ENCODE measurements at places on chromosomes 6 and 20.
A peak's percentile ranks its signal among the peaks of the same experiment; 100 is the strongest.

DNA sequence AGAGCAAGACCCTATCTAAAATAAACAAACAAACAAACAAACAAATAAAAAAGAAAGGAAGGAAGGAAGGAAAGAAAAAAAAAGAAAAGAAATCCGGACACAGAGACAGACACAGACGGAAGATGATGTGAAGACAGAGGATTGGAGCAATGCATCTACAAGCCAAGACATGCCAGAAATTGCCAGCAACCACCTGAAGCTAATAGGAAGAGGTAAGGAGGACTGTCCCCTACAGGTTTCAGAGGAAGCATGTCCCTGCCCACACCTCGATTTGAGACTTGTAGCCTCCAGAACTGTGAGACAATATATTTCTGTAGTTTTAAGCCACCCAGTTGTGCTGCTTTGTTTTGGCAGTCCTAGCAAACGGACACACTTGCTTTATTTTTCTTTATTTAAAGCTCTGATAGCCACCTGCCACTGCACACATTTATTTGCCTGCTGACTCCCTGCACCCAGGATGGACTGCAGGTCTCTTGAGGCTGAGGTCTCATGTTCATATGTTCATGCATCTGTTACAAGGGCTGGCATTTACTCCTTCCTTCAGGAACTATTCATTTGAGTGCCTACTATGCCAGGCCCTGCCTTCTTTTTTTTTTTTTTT lies 20.7 kb upstream of the ZMYND8 start:
- DNase-seq = no peak

DNA sequence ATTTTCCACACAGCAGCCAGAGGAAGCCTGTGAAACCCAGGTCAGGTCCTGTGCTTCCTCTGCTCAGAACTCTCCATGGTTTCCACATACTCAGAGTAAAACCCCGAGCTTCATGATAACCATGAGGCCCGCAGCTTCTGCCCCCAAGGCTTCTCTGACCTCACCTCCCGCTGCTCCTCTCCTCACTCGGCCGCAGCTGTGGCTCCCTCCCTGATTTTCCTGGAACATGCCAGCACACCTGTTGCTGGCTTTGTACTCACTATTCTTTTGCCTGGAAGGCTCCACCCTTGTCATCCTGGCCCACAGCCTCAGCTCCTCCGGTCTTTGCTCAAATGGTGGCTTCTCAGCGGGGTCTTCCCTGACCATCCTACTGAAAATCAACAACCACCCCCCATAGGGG lies 341.7 kb downstream of the PREX1 start:
- DNase-seq = no peak

GRCh38 chr6:134343066-134343465 lies 25.2 kb upstream of the SGK1 start:
- DNase-seq = no peak

GRCh38 chr6:131305037-131305850 lies 170.0 kb downstream of the AKAP7 start:
- no peak for DNase-seq

DNA sequence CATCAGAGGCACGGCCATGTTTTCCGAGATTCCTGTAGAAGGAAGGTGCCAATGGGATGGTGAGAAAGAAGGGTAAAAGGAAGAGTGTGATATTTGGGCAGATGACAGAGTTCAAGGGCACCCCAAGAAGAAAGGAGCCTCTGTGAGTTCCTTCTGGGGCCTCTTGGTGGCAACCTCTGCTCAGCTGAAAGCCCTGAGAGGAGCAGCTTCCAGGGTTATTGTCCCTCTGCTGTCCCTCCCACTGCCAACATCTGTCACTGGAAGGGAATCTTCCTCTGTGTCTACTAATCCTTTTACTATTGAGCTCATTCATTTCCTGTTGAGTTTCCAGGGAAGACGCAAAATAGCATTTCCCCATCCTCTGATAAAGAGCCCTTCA lies 40.0 kb upstream of the KCNK16 start:
- DNase-seq = peak; percentile 70

GRCh38 chr6:148325316-148326068 lies 17.1 kb upstream of the SASH1 start:
- DNase-seq = peak; percentile 42

DNA sequence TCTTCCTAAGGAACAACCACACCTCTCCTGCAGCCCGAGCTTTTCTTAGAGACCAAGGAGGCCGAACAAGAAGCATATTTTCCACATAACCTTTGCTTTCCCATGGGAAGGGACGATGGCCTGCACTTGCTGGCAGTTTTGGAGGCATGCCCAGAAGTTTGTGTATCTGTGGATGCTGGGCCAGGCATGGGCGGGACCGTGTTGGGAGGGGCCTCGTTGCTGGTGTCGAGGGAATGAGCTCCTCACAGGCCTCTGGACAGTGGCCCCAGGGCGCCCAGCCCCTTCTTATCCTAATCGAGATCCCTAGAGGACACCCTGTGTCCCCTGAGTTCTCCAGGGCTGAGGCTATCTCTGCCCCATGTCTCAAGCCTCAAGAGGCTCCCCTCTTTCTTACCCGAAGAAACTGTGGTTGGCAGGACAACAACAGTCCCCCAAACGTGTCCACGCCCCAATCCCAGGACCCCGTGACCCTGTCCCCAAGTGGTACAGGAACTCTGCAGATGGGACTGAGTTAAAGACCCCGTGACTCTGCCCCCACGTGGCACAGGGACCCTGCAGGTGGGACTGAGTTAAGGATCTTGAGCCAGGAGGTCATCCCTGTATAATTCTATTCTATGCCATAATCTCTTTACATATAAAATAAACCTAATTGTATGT lies 99.5 kb upstream of the BHLHE23 start:
- DNase-seq = peak; percentile 44

DNA sequence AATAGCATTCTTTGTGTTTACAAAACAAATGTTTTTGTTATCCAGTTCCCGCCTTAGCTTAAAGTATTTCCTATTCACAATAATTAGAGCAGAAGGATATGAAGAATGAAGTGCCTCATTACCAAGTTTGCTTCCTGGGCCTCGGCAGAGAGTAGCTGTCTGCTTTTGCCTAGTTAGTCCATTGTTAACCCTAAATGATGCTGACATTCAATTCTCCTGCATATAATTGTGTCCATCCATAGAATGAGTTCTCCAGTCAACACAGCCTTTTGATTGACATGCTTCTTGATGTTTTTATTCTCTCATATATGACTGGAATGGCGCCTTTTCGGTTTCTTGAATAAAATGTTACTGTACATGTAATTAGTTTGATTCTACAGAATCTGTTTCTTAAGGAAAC lies 100.9 kb downstream of the MYB start:
- no peak for DNase-seq

DNA sequence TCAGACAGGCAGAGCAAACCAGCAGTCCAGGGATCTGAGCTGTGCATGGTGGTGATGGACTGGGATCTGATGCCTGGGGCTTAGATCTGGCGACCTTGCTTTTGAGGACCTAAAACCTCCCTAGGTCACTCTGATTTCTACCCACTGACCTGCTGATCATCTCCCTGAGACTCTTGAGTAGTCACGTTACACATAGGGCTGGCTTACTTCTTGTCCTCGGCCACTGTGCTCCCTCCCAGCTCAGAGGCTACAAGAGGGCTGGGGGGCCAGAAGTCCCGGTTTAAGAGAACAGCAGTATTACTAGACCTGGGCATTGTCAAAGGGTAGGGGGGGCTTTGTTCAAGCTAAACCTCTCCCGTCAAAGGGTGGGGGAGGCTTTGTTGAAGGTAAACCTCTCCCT lies 5.5 kb downstream of the DYNLT1 start:
- no peak for DNase-seq

GRCh38 chr6:29112135-29112534 lies 4.3 kb downstream of the OR2J3 start:
- DNase-seq = no peak

GRCh38 chr6:130296854-130297253 lies 69.0 kb upstream of the TMEM200A start:
- DNase-seq = no peak
